ENCODE measurements at places on chromosomes 7 and 10.

DNA sequence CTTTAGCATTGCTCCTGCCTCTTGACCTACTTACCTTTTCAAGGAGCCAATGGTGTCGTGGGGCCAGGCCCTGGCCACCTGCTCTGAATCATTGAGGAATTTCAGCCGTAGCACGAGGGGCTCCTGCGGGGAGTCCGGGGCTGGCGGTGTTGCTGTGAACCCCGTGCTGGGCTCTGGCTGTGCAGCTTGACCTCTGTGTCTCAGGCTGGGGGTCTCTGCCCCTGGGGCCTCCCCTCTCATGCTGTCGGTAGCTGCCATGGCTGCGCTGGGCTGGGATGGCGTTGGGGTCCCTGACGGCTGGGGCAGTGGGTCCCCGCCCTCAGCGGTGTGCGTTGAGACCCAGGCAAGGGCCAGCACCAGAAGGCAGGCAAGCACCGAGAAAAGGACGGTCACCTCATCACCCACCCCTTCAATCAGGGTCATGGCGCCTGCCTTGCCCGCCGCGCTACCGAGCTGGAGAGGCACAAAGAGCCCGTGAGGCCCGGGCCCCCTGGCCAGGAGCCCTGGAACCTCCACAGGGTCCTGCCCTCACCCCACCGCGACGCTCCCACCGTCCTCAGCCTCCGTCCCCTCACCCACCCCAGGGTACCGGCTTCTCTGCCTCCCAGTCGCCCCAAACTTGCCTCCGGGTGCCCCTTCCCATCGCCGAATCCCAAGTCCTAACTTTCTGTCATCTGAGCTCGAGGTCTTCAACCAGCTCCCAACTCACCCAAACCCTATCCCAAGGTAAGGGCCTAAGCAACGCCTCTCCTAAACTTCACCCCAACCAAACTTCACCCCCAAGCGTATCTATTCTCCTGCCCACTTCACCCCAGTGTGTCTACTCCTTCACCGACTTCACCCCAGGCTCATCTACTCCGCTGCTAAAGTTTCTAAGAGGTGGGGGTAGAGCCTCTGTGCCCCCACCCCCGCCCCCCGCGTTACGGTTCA, 887 bp downstream of the TMUB1 start:
- DNase-seq, result no peak

DNA sequence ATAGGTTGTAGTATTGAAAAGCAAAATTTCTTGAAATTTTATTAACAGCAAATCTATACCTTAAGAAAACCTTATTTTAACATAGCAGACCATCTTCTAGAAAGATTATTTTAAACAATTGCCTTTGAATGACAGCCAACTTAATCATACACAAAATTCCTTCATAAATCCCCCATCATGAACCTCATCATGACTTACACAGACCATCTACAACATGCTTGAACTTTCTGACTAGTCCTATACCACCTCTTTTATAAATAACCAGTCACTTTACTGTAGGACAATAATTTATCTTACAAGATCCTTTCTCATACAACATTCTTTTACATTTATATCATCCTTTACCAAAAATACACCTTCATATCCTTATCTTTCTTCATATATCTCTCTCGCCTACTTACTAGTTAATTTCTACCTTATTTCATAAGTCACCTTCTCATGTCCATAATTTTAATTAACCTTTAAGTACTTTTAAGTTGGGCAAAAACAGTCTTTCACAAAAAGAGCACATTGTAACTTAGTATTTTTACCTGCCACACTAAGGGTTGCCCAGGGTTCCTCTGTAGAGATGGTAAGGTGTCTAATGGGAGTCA, 16.6 kb upstream of the PTN start:
- DNase-seq, result no peak

DNA sequence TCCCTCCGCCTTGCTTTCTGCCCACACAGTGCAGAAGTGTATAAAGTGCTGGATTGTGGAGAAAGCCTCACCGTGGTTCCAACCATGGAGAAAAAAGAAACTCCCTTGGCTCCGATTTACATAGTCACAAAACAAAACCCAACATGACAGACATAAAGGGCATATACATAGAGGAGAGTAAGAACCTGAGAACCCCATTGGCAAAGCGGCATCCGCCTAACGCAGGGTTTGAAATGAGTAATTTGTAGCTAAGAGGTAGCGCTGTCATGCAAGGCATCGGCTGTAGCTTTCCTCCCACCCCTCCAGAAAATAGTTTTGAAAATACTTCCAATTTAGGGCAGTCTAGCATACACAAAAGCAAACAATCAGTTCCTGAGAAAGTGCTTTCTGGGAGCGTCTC, 126.0 kb upstream of the NRBF2 start:
- DNase-seq, result no peak

DNA sequence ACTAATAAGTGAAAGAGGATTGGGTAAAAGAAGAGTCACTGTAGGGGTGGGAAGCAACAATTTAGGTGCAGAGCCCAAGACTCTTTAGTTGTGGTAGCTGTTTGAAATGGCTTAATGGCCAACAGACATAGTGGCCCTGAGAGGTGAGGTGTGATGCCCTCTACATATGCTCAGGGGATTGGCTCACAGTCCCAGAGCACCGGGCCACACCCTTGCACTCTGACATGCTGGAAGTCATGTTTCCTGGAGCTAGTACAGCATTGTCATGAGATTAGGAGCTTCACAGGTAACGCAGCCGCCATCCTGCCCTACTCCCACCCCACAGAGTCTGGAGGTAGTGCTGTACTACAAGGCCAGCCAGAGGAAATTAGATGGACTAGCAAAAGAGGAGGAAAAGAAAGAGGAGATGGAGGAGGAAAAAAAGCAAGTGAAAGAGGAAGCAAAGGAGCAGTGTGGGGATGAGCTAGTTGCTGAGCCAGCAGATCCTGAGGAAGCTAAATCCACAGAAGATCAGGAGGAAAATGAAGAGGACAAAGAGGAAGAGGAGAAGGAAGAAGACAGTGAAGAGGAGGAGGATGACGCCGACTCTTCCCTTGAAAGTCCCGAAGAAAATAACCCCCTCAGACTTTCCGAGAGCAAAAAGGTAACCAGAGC, 14.8 kb upstream of the FLNC start:
- no peak for DNase-seq

GRCh38 chr7:48048113-48048512, 12.8 kb downstream of the C7orf57 start:
- DNase-seq, result no peak

- DNase-seq, result no peak
These were observed 93.5 kb upstream of the DIP2C start for GRCh38 chr10:782751-783648.

DNA sequence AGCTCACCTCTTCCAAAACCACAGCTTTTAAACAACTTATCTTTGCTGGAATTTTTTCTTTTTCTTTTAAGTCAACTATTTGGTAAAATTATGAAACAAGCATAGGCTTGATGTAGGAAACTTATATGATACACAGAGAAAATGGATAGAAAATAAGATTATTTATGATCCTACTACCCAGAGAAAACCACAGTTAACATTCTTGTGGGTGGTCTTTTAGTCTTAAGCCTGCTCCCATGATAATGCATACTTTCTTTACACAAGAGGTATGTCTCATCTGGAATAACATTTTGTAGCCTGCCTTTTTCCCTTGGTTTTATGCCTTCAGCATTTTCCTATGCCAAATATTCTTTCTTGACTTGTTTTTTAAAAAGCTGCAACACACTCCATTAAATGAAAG, 21.4 kb downstream of the PLPP4 start:
- DNase-seq, result no peak

- peak; percentile 88 for DNase-seq
These were observed 217.9 kb downstream of the ARHGAP21 start for GRCh38 chr10:24505759-24506158.

GRCh38 chr10:102027261-102027660, 28.7 kb downstream of the ARMH3 start:
- DNase-seq, result no peak

DNA sequence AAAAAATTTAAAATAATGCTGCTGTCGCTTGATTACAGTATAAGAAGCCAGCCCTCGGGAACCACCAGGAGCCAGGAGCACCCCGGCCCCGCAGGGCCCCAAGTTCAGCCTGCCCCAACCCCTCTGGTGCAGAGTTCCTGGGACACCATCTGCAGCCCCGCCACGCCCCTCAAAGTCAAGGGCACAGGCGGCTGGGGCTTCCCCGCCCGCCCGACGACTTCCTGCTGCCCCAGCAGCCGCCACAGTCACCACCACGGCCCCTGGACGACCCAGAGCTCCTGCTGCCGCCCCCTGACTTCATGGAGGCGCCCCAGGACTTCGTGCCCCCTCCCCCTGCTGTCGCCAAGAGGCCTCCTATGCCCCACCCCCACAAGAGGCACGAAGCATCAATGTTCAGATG, 103.6 kb upstream of the PDSS1 start:
- no peak for DNase-seq

- DNase-seq, result no peak
These were observed 469 bp upstream of the NOC3L start for GRCh38 chr10:94363251-94363565.

GRCh38 chr7:23662124-23662983, 17.6 kb upstream of the FAM221A start:
- no peak for DNase-seq

GRCh38 chr10:101655570-101655969, 39.4 kb downstream of the FBXW4 start:
- no peak for DNase-seq

- no peak for DNase-seq
These were observed 68.3 kb upstream of the FAM171A1 start for GRCh38 chr10:15439341-15439842.

DNA sequence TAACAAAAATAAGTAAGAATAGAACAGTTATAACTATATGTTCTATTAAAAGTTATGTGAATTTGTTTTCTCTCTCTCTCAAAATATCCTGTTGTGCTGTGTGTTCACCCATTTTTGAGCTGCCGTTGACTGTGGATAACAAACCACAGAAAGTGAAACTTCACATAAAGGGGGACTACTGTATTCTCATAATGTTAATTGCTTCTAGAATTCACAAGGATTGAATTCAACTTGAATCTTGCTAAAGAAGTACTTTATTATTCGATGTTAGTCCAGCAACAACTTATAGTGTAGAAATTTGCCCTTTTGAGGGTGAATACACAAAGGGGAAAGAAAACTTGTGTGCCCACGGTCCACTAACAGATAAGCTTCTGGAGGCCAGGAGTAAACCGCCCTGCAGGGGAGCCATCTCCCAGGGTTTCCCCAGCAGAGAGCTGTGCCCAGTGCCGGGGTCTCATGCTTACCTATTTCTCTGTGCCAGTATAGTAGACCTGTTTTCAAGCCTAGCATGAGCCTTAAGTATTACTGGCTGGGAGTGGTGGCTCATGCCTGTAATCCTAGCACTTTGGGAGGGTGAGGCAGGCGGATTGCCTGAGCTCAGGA, 87.1 kb downstream of the KAT6B start:
- DNase-seq, result no peak

DNA sequence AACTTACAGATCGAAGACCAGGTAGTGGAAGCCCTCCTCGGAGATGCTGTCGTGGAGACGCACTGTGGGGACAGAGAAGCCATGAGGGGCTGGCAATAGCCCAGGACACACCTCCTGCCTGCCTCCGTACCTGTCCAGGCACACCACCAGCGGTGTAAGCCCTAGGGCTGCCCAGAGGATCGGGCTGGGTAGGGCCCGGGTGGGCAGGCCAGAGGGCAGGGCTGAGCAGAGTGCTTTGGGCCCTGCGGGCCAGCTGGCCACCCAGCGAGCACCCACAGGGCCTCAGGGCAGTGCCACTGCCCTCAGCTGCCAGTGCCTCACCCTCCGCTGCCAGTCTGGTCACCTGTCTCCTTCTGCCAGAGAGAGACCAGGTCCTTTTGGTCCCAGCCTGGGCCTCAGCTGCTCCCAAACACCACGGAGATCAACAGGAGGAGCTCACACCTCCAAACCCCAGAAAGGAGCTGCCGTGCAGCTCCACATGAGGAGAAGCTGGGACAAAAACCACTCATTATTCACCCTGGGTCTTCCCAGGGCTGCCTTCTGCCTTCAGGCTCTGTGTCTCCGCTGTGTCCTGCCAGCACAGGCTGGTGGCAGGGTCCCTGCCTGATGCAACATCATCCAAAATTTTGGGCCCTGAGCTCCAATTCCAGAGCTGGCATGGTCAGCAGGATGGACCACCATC, 58.2 kb downstream of the YKT6 start:
- no peak for DNase-seq

GRCh38 chr10:9885761-9886160, 1131.9 kb upstream of the CELF2 start:
- DNase-seq, result no peak

DNA sequence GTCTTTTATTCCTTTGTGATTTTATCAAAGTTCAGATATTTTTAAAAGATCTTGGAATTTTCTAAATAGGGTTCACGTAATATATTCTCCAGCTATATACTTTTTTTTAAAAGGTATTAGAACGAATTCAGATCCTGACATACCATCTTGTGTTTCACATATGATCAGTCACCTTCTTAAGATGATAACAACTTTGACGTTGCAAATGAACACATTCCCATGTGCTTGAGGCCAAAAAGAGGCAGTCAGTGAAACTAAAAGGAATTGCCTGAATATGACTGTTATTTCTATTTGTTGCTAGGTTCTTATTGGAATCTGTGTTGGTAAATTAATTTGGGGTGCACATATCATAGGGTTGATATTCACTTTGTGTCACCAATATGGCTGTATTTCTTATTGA, 310.1 kb downstream of the MDFIC start:
- no peak for DNase-seq

GRCh38 chr7:75033826-75034225, 39.8 kb downstream of the RCC1L start:
- no peak for DNase-seq

GRCh38 chr10:26157734-26158133, 58.8 kb upstream of the GAD2 start:
- DNase-seq, result peak; percentile 44

DNA sequence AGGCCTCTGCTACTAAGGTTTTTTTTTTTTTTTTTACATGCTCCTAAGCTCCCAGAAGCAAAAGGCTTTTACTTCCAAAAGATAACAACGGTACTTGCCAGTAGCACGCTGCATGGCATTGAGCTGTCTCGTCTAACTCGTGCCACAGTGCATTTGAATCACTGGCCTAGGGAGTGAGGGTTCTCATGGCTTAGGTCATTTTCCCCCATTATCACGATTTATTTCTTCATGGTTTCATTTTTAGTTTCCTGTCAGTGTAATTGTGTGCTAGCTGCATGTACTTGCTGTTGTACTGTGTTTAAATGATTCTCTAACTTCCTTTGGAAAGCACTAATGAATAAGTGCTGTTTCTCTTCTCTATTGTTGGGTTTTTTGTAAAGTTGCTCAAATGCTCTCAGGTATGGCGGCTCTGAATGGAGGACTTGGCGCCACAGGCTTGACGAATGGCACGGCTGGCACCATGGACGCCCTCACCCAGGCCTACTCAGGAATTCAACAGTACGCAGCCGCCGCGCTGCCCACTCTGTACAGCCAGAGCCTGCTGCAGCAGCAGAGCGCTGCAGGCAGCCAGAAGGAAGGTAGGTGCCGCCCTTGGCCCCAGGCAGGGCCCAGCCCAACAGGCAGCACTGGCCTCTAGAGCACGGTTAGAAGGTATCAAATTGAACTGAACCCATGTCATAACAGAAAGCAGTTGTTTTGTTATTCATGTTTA, 290.5 kb downstream of the USP6NL start:
- no peak for DNase-seq
